ENCODE measurements at places on chromosomes 6 and 20.

GRCh38 chr20:5835321-5835821, 85.2 kb downstream of the SHLD1 start:
- no peak for DNase-seq

DNA sequence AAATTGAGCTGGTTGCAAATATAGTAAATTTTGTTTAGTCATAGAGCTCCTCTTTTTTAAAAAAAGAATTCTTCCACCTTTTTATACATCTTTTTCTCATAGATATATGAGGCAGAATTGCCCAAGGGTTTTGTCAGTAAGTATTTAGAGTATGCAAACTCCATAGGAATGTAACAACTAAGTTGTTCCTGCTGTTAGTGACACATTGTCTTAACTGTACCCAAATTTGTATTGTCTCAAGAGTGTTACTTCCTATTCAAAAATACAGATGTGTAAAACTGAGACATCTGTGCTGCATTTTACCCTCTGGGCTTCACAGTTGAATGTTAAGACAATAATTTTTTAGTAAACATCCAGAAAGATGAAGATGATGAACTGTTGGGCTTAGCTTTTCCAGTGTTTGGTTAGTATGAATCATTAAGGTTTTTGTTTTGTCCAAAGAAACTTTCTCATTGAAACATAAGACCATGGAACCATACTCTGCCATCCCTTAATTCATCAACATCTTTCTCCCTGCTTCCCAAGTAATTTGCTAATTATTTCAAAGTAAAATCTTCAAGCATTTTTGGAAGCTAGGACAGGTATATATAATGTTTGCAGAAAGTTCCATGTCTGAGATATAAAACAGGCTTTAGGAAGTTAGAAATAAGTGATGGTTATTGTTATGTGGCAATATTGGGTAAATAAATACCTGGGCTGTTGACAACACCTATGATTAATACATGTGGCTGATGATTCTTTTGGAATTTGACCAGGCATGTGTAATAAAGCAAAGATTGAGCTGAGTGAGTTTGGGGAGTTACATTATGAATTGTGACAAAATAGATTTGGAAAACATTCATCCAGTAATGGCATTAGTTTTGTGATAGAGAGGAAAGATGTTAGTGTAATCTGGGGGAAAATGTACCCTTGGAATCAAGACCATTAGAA, 11.2 kb downstream of the OGFRL1 start:
- no peak for DNase-seq

DNA sequence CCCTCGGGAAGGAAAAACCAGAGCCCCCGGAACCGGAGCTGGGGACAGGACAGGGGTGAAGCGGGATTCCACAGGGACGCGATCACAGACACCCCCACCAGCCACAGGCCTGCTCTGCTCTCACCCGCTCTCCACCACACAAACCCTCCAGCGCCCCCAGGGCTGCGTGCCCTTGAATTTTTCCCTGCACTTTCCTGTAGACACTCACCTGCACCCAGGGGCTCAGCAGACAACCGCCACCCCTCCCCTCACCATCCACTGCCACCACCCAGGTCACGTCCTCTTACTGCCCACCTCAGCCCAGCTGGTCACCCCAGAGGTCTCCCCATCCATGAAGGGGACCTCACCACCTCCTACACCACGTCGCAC, 631 bp downstream of the ULBP2 start:
- DNase-seq: no peak

GRCh38 chr6:3315841-3316240, 57.1 kb downstream of the PSMG4 start:
- no peak for DNase-seq

GRCh38 chr6:166705069-166705468, 78.0 kb upstream of the RPS6KA2 start:
- no peak for DNase-seq

DNA sequence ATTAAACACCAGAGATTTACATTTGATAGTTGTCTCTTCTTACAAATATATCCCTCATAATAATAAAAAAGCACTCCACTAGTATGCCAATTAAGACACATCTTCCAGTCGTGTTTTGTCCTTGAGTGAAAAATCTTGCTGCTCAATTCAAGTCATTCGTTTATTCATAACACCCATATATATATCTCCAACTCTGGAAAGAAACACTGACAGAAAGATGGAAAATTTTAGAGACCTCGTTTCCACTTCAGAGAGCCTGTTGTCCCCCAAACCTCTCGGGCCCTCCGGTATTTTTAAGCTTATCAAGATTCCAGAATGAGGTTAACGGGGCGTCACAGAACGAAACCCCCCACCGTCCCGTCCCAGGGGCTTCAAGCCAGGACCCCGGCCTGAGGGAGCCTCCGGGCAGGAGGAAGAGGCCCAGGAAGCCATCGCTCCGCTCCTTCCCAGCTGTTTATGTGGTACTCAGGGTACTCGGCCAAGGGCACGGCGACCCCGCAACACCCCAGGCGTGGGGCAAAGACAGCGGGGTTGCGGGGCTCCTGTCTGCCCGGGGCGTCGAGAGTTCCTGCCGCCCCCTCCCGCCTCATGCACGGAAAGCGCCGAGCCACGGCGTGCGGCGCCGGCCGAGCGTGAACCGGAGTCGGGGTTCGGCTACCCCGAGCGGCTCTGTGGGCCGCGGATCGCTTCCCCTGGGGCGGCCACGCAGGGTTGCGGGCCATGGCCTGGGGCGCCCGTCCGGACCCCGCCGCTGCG, 623 bp upstream of the SNX9 start:
- no peak for DNase-seq

GRCh38 chr6:122790028-122790422, 967 bp downstream of the SMPDL3A start:
- DNase-seq: no peak

GRCh38 chr6:144077871-144078270, 17.5 kb downstream of the SF3B5 start:
- no peak for DNase-seq

- no peak for DNase-seq
Measured at GRCh38 chr6:161091972-161092701, 100.6 kb downstream of the MAP3K4 start.

DNA sequence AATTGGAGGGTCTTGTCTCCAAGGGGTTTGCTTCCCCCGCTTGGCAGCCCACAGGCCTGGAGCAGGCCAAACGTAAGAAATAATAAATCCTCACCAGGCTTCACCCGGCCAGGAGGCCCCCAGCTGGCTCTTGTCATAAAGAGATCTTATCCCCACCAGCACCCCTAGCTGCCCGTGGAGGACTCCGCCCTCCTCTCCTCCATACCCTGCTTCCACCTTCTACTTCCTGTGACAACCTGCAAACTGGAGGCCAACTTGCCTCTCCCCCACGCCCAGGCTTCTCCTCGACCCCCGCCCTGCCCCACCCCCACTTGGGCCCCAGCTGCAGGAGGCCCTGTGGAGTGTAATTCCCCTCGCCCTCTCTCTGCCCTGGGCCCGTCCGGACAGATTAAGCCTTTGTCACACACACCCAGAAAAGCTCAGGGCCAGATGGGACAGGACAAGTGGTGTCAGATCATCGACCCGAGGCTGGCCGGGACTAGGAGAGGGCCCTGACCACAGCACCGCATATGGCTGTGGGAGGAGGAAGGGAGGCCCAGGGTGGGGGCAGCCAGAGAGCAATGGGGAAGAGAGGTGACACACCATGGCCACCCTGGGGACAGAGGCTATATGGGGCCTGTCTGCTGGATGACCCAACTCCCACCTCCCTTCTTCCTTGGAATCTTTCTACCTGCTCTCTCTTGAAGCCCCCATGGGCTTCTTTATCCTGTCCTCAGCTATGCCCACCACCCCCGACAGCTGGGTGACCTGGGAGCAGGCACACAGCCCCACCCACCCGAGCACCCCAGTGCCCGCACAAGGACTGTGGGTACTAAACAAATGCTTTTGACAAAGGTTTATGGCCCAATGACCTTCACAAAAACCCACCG, 3.9 kb downstream of the NOL4L start:
- DNase-seq: no peak

- no peak for DNase-seq
Measured at GRCh38 chr6:170151804-170152123, 139.1 kb downstream of the DLL1 start.

DNA sequence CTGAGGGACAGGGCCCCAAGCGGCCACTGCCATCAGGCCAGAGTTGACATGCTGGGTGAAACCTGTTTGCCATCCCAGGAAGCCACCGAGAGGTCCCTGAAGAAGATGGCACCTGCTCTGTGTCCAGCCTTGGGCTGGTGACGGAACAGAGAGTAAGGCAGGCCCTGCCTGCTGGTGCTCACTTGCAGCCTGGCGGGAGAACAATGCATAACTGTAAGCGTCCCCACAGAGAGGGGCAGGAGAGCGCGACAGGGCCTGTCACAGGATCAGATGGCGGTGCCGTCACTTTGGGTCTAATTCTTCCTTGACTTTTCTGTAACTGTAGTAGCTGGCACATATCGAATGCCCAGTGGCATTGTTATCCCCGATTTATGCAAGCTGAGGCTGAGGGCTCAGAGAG, 29.0 kb upstream of the VSTM2L start:
- DNase-seq: no peak

DNA sequence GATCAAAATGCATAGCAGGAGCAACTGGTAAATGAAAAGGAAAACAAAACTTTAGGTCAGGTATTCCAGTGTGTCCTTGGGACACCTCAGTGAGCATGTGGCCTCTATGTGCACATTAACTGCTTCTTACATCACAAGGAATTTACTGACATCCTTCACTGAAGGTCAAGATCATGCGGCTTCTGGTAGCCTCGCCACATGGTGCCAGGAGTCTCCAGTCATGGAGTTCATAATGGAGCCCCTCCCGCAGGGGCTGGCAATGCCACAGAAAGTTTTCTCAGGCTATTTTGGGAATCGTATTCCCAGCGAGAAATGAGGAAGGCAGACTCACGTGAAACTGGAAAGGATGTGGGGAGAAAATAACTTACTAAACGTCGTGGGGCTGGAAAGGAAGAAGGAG, 19.7 kb upstream of the SLC22A3 start:
- no peak for DNase-seq

DNA sequence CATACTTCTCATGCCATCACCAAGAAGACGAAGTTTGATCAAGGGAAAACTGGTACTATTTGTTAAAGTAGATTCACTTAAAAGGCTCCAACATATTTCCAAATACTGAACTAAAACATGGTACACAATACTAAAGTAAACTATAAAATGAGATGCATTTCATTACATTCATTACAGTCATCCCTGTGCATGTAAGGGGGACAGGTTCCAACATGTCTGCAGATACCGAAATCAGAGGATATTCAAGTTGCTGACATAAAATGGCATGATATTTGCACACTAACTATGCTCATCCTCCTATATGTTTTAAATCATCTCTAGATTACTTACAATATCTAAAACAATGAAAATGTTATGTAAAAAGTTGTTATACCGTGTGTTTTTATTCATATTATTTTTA, 893.9 kb upstream of the MANEA start:
- DNase-seq: no peak

- no peak for DNase-seq
Measured at GRCh38 chr6:36171573-36171972, 25.0 kb upstream of the BRPF3 start.

DNA sequence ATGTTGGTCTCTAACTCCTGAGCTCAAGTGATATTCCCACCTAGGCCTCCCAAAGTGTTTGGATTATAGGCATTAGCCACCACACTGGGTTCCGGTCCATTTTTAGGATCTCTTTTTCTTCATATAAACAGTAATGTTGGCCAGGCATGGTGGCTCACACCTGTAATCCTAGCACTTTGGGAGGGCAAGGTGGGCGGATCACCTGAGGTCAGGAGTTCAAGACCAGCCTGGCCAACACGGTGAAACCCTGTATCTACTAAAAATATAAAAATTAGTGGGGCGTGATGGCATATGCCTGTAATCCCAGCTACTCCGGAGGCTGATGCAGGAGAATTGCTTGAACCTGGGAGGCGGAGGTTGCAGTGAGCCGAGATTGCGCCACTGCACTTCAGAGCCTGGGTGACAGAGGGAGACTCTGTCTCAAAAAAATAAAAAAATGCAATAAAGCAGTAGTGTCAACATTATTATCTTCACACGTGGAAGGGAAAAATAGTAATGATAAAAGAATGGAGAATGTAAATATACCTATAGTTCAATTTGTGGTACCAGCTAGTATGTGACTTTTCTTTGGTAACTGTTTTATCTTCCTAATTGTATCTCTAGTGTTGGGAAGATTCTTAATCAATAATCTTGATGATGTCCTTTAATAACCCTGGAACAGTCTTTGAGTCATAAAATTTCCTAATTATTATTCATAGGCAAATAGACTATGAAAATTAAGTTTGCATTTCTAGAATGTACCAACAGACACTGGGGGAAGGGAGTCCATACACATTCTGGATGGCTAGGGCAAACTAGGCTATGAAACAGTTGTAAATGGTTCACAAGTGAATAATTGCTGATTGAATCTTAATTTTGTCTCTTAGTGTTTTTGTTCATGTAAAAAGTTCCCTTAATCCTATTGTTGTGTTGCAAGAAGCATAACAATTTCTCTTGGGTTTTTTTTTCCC, 3.6 kb downstream of the PARD6B start:
- no peak for DNase-seq

DNA sequence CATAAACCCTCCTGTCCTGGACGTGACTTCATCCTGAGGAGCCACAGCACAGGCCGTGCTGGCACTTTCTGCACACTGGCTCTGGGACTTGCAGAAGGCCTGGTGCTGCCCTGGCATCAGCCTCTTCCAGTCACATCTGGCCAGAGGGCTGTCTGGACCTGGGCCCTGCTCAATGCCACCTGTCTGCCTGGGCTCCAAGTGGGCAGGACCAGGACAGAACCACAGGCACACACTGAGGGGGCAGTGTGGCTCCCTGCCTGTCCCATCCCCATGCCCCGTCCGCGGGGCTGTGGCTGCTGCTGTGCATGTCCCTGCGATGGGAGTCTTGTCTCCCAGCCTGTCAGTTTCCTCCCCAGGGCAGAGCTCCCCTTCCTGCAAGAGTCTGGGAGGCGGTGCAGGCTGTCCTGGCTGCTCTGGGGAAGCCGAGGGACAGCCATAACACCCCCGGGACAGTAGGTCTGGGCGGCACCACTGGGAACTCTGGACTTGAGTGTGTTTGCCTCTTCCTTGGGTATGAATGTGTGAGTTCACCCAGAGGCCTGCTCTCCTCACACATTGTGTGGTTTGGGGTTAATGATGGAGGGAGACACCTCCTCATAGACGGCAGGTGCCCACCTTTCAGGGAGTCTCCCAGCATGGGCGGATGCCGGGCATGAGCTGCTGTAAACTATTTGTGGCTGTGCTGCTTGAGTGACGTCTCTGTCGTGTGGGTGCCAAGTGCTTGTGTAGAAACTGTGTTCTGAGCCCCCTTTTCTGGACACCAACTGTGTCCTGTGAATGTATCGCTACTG, 22.0 kb upstream of the PYGB start:
- no peak for DNase-seq

All from stimulated activated CD8-positive, alpha-beta memory T cell treated with anti-CD3 and anti-CD28 coated beads, Interleukin-7, amount 100 ng/mL, for 48 hours (primary cell).